Uterus (tissue), 4 donors: ENCODE measurements at places on chromosomes 3 and 15.

DNA sequence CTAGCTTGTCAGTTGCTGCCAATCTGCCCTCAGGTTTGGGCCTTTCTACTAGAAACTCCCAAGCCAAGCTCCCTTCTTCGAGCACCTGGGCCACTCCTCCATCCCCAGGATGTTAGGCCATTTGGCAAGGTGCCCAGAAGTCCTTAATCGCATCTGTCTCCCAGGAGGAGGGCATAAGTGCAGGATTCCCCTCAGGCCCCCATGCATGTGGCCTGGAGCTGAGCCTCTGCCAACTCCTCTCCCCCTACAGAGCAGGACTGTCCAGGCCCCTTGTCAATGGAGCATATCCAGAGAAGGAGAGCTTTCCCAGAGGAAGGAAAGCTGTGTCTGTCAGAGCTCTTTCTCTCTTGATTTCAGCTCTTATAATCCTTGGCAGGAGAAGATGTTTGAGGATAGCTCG, 182.6 kb upstream of the ROPN1 start:
- DNase-seq = peak; percentile 47

GRCh38 chr15:100083572-100083971, 258.2 kb downstream of the ADAMTS17 start:
- no peak for DNase-seq

DNA sequence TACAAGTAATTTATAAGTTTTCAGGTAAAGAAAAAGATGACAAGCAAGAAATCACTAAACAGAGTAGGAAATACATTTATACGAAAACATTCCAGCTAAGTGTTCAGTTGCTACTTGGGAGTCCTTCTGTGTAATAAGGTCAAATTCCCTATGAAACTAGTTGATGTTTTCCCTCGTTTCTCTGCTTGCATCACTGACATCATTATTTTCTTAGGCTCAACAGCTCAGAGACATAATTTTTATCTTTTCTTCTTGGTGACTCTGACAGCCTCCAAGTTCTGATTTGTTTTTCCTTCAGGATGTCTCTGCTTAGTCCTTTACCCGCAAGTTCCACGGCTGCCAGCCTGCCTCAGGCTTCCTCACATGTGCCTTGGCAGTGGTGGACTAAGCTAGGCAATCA, 173.6 kb downstream of the P3H2 start:
- no peak for DNase-seq

DNA sequence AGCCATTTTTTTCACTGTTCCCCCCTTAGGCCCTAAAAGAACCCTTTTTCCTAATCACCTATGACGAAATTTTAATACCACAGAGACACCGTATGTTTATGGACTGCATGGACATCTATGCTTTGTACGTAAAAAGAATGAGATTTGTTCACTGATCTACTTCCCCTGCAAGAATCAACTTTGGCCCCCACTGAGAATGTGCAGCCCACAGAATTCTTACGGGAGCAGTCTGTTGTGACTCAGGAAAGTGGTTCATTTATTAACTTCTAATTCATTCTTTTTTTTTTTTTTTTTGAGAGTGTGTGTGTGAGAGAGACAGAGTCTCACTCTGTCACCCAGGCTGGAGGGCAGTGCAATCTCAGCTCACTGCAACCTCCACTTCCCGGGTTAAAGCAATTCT, 17.6 kb downstream of the EIF4E3 start:
- no peak for DNase-seq

GRCh38 chr15:91548549-91548948, 305.0 kb upstream of the SLCO3A1 start:
- DNase-seq = no peak
